ENCODE measurements at places on chromosomes 11 and 22.

- DNase-seq = peak; percentile 42
Measured at GRCh38 chr11:71451596-71452198, 1.3 kb upstream of the NADSYN1 start.

DNA sequence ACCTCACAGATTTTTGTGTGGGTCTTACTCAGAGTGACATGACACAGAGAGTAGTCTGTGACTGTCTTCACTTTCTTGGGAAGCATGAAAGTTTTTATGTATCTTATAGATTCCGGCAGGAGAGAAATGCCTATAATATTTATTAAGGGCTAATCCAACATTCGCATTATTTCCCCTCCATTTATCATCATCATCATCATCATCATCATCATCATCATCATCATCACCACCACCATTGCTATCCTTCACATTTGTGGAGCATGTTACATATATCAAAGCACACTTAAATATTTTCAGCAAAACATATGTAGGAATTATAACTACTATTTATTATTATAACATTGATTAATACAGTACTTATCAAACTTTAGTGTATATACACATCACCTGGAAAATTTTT lies 66.2 kb downstream of the GAS2 start:
- DNase-seq = no peak

DNA sequence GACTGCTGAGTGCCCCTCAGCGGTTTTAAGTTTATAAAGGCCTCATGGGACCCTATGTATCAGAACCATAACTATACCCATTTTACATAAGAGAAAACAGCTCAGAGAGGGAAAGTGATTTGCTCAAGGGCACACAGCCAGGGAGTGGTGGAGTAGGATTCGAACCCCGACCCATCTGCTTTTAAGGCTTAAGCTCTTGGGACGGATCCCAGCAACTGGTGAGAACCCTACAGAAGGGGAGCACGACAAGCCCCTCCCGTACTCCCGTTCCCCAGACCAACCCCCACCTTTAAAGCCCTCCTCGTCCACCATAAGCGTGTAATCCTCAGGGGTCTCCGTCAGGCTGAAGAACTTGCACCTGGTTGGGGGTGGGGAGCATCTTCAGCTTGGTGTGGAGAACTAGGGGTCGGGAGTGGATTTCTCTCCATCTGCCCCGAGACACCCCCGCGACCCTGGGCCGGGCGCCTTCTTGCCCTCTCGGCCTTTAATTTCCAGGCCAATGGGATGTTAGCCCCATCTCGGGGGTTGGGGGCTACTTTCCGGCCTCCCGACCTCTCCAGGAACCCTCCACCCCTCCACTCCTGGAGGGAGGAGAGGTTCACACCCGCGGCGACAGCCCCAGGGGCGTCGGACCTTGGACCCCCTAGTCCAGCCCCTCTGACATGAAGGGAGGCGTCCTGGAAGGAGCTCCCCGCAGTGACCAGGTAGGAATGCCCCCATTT lies 725 bp downstream of the CASTOR1 start:
- no peak for DNase-seq

GRCh38 chr11:134592391-134592990 lies 180.4 kb upstream of the B3GAT1 start:
- peak; percentile 60 for DNase-seq

DNA sequence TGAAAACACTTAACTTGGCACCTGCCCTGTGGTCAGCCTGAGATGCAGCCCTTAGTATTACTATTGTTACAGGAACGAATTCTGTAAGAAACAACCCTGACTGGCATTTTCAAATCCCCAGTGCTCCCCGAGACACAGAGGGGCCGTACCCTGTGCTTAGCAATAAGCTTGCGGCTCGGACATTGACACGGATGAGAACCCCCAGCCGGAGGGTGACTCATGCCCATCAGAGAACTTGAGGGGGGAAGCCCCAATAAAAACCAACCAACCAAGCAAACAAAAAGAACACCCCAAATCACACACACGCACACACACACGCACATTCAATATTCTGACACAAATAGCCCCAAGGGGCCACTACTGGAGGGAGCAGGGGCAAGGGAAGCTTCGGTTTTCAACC lies 63.8 kb downstream of the SHISAL1 start:
- no peak for DNase-seq

- no peak for DNase-seq
Measured at GRCh38 chr11:88398372-88398771, 60.8 kb upstream of the CTSC start.

- DNase-seq = no peak
Measured at GRCh38 chr11:58888579-58888978, 44.1 kb upstream of the GLYATL2 start.

DNA sequence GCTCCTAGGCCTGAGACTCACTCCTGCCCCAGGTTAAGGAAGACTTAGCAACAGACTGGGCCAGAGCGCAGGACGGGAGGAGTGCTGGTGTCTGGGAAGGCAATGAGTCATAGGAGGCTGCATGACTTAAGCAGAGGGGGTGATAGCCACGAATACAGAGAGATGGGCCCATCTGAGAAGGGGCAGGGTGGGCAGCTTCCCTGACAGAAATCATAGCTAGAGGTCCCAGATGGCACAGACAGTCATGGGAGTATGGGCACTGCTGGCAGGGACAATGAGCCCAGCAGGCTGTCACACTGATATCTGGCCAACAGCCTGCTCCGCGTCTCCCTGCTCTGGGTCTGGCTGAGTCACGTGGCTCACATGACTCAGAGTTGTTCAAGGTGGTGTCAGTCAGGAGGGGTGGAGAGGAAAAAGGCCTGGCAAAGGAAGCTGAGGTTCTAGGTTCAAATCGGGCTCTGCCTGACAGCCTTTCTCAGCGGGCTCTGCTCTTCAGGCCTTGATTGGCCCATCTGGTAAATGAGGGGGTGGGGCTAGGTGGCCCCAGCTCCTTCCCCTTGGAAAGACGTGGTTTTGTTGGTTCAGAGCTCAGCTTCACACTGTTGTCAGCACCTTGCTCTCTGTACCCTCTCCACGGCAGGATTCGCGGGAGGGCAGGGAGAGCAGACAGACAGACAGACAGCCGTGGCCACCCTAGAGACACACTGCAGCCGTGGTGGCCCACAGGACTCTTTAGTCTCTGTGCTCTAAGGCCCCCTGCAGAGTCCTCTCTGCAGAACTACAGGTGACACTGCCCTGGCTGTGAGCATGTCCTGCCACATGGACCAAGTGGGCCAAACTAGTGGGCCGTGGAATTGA lies 47.8 kb downstream of the DBX1 start:
- DNase-seq = peak; percentile 34
